ENCODE measurements at places on chromosomes 1 and 21. TPM values are rescaled to one million over a fixed set of nuclear protein-coding genes. Genes with fewer than 3 reads are reported as not detected.

OR2T29 gene
- not detected for polyA plus RNA-seq

ADPRS gene
- polyA plus RNA-seq = 9.4 TPM

ETV3L gene
- polyA plus RNA-seq = not detected

HSD3B1 gene
- not detected for polyA plus RNA-seq

AGBL4 gene
- polyA plus RNA-seq = 0.76 TPM

CELA2A gene
- polyA plus RNA-seq = not detected

INKA2 gene
- 0.52 TPM for polyA plus RNA-seq

SLAMF9 gene
- 0.64 TPM for polyA plus RNA-seq

LAD1 gene
- 12.5 TPM for polyA plus RNA-seq

LGR6 gene
- polyA plus RNA-seq = 0.86 TPM

SPATA21 gene
- 0.08 TPM for polyA plus RNA-seq

RIPK4 gene
- 4.7 TPM for polyA plus RNA-seq

KLF17 gene
- not detected for polyA plus RNA-seq

KRTAP8-1 gene
- polyA plus RNA-seq = not detected

MMP23B gene
- polyA plus RNA-seq = 0.92 TPM

SLC1A7 gene
- polyA plus RNA-seq = 0.21 TPM

TMEM51 gene
- polyA plus RNA-seq = 1.3 TPM

HSF2BP gene
- not detected for polyA plus RNA-seq

Data from liver (tissue), 10 donors.